ENCODE measurements at places on chromosomes 1 and 21.

DNA sequence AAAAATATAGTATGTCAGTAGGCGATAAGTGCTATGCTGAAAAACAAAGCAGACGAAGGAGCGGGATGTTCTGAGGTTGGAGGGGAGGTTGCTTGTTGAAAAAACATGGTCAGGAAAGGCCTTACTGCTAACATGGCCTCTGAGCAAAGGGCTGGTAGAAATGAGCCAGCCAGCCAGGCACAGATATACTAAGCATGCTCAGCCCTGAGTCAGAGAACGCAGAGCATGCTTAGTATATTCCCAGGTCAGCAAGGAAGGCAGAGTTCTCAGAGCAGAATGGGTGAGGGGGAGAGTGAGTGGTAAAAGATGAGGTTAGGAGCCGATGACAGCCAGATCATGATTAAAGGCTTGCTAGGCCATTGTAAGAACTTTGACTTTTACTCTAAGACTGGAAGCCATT lies 36.7 kb downstream of the ZBTB40 start:
- no peak for DNase-seq

- DNase-seq = no peak
Measured at GRCh38 chr1:37032660-37033354, 1.5 kb downstream of the GRIK3 start.

- DNase-seq = no peak
Measured at GRCh38 chr1:40462956-40463590, 12.8 kb downstream of the ZFP69B start.

GRCh38 chr1:36542962-36543515 lies 60.3 kb upstream of the CSF3R start:
- no peak for DNase-seq

GRCh38 chr1:59609245-59609644 lies 205.5 kb upstream of the HOOK1 start:
- DNase-seq = no peak

GRCh38 chr1:31912839-31913239 lies 25.3 kb downstream of the PTP4A2 start:
- no peak for DNase-seq

GRCh38 chr1:2644591-2645101 lies 11.8 kb upstream of the MMEL1 start:
- no peak for DNase-seq

DNA sequence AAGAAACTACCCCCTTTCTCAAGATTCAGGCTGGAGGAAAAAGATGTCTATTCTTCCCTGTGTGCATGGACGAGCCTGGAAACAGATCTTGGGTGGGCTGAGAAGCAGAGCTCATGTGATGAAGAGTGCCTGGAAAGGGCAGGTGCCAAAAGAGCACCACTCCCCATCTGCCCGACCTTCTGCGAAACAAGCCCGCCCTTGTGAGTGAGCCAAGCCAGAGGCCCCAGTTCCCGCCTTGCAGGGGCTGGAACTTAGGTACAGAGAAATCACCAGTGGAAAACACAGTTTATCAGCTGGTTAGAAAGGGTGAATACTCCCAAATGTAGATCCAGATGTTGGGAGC lies 26.7 kb upstream of the A3GALT2 start:
- no peak for DNase-seq

DNA sequence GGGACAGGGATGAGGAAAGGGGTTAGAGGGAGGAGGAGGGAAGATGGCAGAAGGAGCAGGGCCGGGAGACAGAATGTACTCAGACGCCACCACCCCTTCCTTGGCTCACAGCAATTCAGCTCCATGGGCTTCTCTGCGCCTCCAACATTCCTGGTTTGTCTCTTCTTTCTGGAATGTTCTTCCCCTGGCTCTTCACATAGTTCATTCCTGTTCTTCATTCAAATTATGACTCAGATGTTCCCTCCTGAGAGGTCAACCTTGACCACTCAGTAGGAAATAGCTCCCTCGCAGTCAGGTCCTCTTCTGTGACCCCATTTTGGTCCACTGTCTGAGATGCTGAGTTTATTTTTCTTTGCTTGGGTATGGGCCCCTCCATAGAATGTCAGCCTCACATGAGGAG lies 203.2 kb downstream of the C1orf94 start:
- no peak for DNase-seq

GRCh38 chr1:99681583-99681982 lies 35.7 kb downstream of the PALMD start:
- no peak for DNase-seq

GRCh38 chr1:242605521-242605920 lies 81.0 kb upstream of the PLD5 start:
- DNase-seq = no peak

DNA sequence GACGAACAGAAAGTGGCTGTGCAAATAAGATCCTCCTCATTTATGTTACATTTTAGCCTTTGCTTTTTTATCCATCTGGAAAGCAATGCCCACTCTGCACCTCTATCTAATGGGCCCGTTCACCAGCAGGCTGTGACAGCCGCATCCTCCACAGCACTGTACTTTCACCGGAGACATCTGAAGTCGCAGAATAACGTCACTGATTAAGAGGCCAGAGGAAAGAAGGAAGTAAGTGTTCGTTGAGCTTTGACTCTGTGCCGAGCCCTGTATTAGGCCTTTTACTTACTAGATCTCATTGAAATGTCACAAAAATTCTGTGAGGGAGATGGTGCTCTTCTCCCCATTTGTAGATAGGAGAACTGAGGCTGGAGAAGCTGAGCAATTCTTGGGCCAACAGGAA lies 62.3 kb downstream of the KAZN start:
- DNase-seq = no peak

DNA sequence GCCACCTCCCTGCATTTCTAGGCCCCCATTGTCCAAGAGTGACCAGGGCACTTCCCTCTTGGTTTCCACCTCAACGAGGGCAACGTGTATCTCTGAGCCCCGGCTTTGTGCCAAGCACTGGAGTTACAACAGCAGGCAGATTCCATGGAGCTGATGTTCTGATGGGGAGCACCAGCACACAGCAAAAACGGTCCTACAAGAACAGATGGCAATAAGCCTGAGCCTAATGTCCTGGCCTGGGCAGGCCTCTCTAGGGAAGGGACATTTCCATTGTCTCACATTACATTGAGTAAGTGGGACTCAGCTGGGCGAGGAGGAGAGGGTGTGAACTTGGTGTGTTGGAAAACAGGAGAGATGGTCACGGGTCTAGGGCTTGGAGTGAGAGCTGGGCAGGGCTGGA lies 27.2 kb upstream of the NPPB start:
- no peak for DNase-seq

DNA sequence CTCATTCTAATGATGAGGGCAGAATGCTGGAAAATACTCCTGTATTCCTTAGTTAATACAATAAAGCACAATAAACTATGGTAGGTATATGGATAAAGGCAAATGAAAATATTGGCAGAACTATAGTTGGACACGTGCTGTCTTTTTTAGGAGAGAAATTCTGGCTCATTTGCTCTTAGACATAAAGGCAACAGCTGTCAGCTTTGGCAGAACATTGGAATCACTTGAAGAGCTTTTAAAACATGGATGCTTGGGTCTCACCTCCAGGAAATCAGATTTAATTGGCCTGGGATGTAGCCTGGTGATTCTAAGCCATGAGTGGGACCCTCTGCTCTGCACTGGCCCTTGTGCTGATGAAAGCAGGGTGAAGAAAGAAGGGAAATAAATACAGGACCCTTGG lies 9.9 kb downstream of the CRP start:
- no peak for DNase-seq

- DNase-seq = no peak
Measured at GRCh38 chr21:38921511-38922251, 116.0 kb downstream of the ETS2 start.

DNA sequence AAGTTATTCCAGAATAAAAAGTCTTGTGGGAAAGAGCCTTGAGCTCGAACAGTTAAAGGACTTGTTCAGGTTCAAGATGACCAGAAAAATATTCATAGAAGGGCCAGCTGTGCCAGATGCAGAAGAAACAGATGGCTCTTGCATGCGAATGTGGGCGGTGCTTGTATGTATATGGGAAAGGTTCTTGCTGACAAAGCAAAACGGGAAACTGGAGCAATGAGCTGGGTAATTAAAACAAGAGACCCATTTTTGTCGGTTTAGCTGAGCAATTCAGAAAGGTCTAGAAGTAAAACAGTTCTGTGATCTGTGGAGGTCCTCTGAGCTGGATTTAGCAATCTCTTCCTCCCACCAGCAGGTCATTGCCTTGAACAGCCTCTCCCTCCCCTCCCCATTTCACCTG lies 107.2 kb upstream of the MARK1 start:
- DNase-seq = no peak

GRCh38 chr1:162323023-162323422 lies 53.6 kb downstream of the SPATA46 start:
- no peak for DNase-seq

GRCh38 chr1:55331351-55331750 lies 116.2 kb upstream of the USP24 start:
- no peak for DNase-seq

DNA sequence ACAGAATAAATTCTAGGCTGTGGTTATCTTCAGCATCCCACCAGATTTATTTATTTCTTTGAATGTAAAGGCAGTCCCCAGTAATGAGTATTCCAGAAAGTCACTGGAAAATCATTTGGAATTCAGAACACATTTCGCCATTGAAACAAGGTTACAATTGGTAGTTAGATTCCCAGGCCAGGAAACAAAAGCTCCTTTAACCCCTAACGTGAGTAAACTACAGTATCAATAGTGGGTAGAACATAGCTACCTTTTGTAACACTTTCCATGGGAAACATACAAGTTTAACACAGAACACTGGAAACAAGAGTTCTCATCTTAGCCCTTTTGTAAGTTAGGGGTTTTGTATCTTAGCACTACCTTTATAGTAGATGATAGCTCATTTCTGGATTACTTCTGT lies 53.4 kb upstream of the BMP8A start:
- DNase-seq = no peak

GRCh38 chr1:19411612-19412011 lies 73.7 kb downstream of the CAPZB start:
- DNase-seq = no peak

DNA sequence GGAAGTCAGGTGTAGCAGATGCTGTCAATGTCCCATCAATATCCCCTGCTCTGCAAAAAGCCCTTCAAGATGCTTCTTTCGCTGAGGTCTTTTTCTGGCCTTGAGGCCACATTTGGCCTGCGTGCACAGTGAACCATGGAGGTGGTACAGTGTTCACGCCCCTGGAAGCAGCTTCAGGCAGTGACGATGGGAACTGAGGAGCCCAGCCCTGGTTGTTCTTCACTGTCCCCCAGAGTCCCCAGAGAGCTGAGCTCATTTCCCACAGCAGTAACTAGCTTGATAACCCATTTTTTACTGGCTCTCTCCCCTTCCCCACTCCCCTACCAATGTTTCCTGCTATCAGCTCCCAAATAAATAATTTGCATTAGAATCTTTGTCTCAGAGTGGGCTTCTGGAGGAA lies 76.5 kb downstream of the OLIG1 start:
- DNase-seq = no peak

- no peak for DNase-seq
Measured at GRCh38 chr1:47201179-47201578, 11.3 kb upstream of the PDZK1IP1 start.

DNA sequence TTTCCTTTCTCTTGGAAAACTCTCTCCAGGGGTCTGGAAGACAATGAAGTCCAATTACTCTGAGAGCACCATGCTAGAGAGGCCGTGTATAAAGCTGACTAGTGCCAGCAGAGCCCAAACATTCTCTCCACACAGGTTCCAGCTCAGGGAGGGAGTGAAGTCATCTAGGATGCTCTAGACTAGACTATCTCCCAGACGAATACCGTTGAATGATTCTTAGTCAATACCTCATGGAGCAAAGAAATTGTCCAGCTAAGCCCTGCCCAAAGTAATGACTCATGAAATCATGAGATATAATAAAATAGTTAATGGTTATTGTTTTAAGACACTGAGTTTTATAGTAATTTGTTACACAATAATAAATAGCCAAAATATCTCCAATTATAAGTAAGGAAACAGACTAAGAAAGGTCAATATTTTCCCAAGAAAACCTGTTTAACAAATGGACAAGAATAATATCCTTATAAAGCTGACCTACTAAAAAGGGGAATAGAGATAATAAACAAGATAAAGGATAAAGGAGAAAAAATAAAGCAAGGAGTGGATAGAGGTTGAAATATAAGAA lies 163.9 kb upstream of the LRRC7 start:
- no peak for DNase-seq

DNA sequence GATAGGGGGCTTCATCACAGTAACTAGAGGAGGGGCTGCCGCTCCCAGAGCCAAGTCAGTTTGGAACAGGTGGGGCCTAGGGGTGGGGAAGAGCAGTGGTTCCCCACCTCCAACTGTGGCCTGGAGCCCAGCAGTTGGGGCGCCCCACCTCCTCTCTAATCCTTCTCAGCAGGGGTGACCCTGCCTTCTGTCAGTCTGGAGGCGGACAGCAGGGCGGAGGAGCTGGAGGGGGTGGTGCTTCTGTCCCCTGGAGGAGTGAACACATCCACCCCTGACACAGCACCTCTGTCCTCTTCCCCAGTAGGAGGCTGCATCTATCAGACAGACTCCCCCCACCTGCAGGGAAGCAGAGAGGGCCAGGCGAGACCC lies 73.8 kb downstream of the MRPL37 start:
- DNase-seq = no peak

DNA sequence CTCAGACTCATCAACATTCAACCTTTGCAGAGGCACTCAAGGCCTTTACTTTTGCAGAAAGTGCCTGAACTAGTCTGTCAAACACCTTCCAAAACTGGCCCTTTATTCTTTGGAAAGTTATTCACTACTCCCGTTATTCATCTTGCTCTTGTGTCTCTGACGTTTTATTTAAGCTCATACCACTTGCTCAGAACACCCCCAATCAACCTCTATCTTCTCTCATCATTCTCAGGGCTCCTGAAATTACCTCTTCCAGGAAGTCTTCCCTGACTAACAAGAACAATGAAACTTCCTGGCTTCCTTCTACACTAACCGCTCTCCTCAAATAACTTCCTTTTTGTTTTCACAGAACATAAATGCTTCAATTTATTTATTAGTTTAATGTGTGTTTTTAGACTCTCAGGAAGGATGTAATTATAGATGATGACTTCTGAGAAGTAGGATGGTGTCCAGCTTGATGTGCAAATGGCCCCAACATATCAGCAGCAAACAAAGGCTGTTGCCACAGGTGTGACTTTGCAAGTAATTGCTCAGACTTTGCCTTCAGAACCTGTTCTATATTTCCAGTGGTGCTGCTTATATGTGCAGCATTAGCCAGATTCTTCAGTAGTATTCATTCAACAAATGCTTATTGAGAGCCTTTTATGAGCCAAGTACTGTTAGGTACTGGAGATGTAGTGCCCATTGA lies 22.8 kb upstream of the BATF3 start:
- no peak for DNase-seq

- DNase-seq = no peak
Measured at GRCh38 chr1:248753029-248753594, 2.4 kb downstream of the LYPD8 start.

GRCh38 chr1:236615399-236616148 lies 11.3 kb upstream of the HEATR1 start:
- no peak for DNase-seq
